ENCODE measurements at places on chromosomes 5 and 9. TPM values are rescaled to one million over a fixed set of nuclear protein-coding genes. Genes with fewer than 3 reads are reported as not detected.

DNA sequence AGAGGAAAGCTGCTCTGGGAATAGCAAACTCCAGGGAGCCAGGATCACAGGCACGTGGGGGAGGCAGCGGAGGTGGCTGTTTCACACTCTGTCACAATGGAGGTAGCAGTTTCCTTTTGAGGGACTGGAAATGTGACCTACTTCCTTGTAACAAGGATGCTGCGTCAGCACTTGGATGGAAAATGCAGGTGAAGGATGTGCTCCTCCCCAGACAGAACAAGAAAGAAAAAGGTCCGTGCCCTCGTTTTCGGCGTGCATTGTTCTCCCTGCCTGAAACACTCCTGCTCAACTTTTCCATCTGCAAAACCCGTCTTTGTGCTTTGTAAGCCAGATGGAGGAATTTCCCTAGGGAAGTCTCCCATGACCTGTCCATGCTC is 55.1 kb upstream of the SH3PXD2B start:
- no peak for DNase-seq

SPINK13 gene
- polyA plus RNA-seq: not detected

GRCh38 chr5:19301271-19301670 is 686.7 kb downstream of the CDH18 start:
- no peak for DNase-seq

DNA sequence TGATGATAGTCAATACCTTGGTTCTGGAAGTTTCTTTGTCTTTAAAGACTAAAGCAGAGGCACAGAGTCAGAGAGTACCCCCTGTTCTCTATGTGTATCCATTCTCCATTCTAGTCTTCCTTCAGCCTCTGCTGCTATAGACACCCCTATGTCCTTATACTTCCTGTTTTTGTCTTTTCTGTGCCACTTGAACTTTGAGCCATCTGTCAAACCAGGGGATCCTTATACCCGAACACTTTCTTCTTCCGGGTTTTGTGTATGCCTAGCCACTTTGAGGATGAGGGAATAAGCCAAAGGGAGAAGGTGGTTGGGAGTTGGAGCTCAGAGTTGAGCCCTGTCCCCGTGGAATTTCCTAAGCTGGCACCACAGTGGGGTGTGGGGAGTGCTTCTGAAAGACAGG is 61.1 kb upstream of the IL6ST start:
- peak; percentile 46 for DNase-seq

DNA sequence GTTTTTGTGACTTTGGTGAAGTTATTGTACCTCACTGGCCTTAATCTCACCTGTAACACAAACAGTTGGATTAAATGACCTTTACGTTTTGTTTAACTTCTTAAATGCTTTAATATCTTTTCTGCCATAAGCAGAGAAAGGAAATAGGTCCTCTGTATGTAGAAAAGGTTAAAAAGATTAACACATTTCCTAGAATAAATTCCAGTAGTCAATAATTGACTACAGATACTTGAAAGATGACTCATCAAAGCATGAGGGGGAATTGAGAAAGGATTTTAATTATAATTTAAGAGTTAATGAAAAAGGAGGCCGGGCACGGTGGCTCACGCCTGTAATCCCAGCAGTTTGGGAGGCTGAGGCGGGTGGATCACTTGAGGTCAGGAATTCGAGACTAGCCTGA is 35.8 kb upstream of the CMYA5 start:
- DNase-seq: no peak

DNA sequence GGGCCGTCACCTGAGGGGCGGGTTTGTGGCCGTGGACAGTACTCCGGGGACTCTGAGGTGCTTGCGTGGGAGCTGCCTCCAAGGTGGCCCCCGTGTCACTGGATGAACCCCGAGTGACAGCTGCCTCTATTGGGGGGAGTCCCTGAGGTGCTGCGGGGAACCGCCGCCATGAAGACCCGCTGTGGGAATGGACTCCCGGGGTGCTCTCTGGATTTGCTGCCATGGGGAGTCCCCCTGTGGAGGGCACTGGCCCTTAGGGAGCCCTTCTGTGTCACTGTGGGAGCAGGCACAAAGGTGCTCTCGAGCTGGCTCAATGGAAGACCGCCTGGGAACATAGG is 100.2 kb upstream of the CCL21 start:
- DNase-seq: no peak

DNA sequence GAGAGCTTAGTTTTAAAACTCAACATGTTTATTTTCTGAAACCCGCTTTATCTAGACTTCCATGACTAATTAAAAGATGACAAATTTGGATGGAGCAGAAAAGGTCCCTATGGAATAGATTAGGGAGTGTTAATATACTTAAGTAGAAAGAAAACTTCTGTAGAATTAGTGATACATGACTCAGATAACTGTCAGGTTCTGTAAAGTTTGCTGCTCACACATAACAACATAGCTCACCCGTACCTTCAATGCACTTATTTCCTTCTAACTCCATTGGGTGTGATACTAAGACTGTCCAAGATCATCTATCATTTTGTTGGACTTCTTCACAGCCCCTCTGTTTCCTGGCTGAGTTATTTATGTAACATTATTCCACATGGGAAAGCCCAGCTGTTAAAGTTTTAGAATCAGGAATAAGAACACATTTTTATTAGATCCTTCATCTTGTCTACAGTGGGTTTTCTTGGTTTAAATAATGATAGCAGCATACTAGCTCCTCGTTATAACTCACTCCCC is 27.8 kb downstream of the TMEM167A start:
- DNase-seq: no peak

GRCh38 chr5:62001640-62002039 is 304.4 kb upstream of the KIF2A start:
- DNase-seq: peak; percentile 68

DNA sequence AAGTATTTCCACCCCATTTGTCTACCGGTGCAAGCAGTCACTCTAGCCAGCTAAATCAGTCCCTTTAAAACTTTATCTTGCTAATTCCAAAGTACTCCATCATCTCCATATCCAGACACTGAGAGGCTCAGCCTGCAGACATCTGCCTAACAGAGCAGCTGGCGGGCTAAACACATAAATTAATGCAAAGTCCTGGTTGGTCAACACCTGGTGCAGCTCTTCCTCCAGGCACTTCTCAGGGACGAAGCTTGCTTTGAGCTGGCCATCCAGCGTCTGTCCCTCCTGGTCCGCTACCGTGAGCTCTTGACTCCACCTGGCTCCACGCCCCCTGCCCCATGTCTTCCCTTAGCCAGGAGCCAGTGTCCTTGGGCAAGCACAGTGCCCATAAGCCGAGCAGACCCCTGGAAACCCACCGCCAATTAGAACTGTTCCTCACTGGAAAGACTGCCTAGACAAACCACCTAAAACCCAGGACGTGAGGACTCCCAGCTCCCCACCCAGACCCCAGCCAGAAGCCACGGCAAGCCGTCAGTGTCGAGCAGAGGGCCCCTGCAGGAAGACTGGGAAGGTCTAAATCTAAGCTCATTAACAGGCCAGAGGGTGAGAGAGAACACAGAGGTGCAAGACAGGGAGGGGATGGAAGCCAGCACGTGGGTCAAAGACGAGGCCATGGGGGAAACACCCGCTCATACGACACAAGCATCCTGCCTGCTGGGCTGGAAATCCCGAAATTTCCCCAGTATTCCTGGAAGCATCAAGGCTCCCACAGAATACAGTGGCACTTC is 120.0 kb downstream of the COL23A1 start:
- DNase-seq: no peak

WDR70 gene
- 27.7 TPM for polyA plus RNA-seq

DNA sequence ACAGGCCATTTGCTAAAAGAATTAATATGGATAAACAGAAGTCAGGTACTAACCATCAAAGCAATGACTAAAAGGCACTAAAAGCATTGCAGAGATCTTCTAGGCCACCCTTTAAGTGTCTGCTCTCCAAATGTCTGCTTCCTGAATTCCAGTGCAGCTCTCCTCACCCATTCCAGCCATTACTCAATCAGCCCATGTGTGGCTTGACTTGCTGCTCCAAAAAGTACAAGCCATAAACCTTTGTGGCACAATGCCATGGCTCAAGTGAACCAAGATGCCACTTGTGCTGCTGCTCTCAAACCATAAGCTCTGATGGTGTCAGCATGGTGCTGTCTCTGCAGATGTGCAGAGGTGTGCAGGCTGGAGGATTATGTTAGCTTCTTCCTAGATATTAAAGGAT is 290.2 kb upstream of the POU5F2 start:
- DNase-seq: no peak

TRPM6 gene
- 7.8 TPM for polyA plus RNA-seq

GRCh38 chr9:74414325-74414724 is 82.8 kb upstream of the RORB start:
- DNase-seq: no peak

DNA sequence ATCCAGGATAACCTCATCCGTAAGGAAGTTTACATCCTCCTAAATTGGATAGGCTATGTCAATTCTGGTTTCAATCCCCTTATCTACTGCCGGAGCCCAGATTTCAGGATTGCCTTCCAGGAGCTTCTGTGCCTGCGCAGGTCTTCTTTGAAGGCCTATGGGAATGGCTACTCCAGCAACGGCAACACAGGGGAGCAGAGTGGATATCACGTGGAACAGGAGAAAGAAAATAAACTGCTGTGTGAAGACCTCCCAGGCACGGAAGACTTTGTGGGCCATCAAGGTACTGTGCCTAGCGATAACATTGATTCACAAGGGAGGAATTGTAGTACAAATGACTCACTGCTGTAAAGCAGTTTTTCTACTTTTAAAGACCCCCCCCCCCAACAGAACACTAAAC is 1.3 kb downstream of the ADRB2 start:
- DNase-seq: no peak

TTC1 gene
- 45.3 TPM for polyA plus RNA-seq

- no peak for DNase-seq
Measured at GRCh38 chr9:91048749-91049148, 247.1 kb downstream of the SYK start.

DNA sequence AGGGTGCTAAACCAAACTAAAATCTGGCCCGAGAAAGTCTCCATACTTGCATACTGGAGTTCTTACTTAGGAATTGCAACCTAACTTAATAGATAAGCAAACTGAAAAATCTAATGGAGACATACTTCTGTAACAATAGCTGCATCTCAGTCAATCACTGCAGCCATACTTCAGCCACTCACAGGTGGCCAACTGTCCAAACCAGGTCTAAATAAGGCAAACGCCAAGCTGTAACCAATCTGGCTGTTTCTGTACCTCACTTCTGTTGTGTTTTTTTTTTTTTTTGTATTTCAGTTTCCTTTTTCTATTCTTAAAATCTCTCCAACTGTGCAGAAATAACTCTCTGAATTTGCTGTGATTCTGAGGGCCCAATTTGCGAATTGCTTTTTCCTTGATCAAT is 4.4 kb upstream of the NDUFB6 start:
- no peak for DNase-seq

DNA sequence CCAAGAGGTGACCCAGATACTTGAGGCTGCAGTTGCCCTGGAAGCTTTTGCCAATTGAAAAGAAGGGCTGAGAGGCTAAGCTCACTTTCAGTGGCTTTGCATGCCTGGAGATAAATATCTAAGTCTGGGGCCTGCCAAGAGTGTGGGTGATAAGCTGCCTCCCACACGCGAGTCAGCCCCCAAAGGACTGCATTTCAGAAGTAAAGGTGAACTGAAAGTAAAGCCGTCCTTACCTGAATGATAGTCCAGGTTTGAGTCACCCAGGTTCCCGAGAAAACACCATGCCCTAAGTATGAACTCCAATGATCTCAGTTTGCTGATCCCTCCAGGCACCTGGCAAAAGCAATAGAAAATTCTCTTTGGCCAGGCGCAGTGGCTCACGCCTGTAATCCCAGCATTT is 22.5 kb upstream of the N4BP3 start:
- DNase-seq: no peak

ZNF79 gene
- 5.7 TPM for polyA plus RNA-seq

DNA sequence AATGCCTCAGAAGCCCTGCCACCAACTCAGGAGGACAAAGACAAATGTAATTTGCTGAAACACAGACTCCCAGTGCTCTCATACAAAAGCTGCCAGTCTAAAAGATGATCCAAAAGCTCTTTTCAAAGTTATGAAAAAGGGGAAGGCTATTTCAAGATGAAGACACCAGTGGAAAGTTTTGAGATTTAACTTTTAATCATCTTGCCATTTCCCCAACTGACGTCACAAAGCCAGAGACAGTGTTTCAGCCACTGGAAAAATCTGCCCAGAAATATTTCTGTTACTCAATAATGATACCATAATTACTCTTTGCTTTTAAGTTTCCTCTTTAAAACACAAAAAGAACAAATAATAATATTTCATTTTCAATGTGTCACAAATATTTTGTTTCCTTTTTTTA is 20.9 kb downstream of the ENG start:
- DNase-seq: no peak

GRCh38 chr5:1204693-1205242 is 3.4 kb downstream of the SLC6A19 start:
- DNase-seq: peak; percentile 85

DNA sequence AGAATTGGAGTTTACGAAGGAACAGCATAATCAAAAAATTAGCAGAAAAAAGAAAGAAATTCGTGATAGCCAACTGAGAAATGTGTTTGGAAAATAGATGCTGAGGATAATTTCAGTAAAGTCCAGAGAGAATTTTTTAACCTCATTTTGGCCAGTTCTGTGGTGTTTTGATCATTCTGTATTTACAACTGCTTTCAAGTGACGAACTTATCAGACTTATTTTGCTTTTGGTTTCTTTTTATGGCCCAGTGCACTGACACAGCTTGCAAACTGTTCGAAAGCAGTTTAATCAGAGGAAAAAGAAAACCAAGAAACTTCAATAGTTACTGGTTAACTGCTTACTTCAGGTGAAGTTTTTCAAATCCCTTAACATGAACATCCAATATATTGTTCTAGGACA is 1.9 kb downstream of the SDHA start:
- no peak for DNase-seq

CARTPT gene
- 8.5 TPM for polyA plus RNA-seq

GRCh38 chr5:157761690-157762621 is 18.4 kb downstream of the LSM11 start:
- DNase-seq: peak; percentile 58

OCLN gene
- polyA plus RNA-seq: 85.5 TPM

- DNase-seq: no peak
Measured at GRCh38 chr9:19465586-19466279, 56.9 kb downstream of the ACER2 start.

DNA sequence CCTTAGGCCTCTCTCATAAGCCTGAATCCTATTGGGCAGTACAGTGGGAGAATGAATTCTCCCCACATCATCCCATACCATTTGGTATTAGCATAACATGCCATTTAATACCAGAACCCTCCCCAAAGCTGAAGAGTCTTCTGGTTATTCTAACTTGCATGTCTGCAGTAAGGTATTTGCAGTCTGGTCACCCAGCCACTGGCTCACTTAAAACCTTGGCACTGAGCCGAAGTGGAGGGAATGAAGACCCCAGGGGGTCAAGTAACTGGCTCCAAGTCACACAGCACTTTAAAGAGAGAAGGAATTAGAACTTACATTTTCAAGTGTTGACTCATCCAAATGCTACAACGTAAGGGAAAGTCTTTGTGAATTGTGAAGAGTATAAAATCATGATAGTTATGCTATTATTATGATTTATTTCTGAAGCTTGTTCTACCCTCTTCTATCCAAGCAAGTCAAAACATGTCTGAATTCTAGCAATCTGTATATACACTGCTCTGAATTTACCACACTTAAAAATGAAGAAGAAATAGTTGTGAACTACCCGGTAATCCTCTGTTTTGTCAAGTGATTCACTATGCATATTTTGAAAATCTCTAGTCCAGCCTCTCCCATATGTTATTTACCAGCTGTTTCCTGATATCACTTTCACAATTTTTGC is 28.5 kb downstream of the GLRA1 start:
- peak; percentile 8 for DNase-seq

ZDHHC11 gene
- polyA plus RNA-seq: 41.0 TPM

GRCh38 chr5:134139891-134140469 is 25.5 kb downstream of the TCF7 start:
- DNase-seq: no peak

SEMA6A gene
- polyA plus RNA-seq: 55.9 TPM

- no peak for DNase-seq
Measured at GRCh38 chr5:120446901-120447300, 17.2 kb upstream of the PRR16 start.

SPTLC1 gene
- 82.1 TPM for polyA plus RNA-seq
